Vagina (tissue), 2 donors: ENCODE measurements at places on chromosomes 12 and 14.

DNA sequence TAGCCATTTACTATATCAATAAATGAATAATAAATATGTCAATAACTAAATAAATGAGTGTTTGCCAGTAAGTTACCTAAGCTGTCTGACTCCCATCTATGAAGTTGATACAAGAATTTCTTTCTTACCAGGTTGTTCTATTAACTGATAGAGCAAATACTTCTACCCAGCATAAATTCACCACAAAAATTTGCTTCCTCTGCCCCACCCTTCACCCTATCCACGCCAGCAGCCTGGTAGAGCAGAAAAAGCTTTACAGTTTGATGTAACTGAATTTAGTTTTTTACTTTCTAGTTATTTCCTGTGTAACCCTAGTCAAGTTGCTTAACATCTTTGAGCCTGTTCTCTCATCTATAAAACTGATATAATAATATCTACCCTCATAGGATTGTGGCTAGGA, 94.9 kb upstream of the SLC16A7 start:
- no peak for DNase-seq

DNA sequence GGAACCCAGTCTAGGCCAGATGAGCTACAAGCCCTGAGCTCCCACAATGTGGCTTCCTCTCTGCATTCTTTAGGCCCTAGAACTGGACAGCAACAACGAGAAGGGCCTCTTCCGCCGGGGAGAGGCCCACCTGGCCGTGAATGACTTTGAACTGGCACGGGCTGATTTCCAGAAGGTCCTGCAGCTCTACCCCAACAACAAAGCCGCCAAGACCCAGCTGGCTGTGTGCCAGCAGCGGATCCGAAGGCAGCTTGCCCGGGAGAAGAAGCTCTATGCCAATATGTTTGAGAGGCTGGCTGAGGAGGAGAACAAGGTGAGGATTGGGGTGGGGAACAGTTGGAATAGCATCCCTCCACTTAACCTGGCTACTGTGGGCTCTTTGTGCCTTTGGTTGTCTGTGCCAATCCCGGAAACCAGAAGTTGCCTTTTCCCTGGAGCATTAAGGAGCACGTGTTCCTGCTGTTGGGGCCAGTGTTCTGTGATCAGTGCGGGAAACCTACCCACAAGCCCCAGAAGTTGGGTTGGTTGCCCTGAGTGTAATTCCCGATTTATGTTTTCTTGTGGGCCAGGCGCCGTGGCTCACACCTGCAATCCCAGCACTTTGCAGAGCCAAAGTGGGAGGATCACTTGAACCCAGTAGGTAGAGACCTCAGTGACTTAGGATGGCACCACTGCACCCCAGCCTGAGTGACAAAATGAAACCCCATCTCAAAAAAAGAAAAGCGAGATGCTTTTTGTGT, 6.4 kb downstream of the FKBP4 start:
- no peak for DNase-seq

DNA sequence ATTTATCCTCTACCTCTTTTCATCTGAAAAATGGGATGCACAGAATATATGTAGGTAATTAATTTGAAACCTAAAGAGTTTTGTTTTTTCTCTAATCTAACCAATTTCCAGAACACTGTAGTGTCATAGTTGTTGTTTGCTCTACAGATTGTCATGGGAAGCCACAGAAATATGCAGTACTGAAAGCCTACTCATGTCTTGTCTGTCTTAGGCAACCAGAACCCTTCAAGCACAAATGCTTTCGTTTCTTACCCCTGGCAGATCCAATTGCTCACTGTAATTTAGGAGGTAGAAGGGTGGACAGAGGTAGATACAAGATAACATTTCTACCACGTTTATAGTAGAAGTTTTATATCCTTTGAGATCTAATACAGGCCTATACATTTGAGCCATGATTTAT, 330.2 kb upstream of the NOVA1 start:
- DNase-seq, result no peak

DNA sequence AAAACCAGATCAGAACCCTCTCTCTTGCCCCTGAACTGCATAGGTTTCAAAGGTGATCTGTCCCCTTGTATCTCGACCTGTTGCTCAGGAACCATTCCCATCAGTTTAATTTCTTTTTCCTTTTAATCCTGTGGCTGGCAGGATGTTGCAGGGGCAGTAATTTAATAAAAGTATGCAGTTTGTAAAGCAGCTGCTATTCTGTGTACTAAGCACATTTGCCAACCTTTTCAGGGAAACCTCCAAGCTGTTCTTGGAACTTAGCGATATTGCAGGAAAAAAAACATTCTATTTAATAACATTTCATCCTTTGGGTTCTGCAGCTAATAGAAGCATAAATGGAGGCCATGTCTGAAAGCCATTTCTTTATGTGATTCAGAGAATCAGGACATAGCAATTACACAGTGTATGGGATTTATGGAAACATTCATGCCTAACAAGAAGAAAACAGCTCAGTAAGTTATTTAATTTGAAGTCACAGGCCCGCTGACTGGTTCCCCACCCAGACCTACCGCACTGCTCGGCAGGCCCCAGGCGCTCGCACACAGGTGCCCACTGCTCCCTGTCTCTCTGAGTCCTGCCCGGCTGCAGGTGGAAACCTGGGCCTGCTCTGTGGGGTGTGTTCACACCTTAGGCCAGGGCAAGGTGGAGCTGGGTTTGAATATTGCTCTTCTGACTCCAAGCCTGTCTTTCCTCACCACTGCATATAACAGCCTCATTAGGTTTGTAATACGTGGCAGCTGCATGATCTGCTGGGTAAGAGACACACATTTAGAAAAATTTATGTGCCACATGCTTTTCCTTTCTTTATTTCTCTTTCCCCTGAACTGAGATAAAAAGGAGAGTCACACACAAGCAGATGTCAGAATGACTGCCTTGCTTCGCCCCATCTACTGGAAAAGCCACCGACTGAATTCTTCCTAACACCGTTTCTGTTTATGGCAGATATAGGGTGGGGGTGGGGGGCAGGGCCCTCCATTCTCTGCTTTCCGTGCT, 119.7 kb downstream of the SLC25A47 start:
- DNase-seq, result peak; percentile 52

- DNase-seq, result no peak
These were observed 3.4 kb downstream of the TAMALIN start for GRCh38 chr12:52010152-52010622.

- no peak for DNase-seq
These were observed 354.5 kb downstream of the NUAK1 start for GRCh38 chr12:105783983-105784947.

DNA sequence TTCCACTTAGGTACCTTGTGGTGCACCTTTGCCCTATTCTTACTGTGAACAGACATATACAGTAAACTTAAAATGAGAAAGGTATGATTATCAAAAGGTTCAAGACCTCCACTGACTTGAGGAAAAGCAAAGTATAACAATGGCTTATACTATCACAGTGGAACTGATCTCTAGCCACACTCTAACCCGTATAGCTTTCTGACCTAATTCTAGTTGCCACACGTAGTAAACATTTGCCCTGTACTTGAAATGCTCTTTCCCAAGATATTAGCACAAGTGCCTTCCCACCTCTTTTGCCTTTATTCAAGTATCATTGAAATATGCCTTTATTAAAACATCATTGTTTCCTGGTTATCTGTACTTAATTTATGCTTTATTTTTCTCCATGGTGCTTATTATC, 250.4 kb upstream of the PPFIA2 start:
- no peak for DNase-seq

DNA sequence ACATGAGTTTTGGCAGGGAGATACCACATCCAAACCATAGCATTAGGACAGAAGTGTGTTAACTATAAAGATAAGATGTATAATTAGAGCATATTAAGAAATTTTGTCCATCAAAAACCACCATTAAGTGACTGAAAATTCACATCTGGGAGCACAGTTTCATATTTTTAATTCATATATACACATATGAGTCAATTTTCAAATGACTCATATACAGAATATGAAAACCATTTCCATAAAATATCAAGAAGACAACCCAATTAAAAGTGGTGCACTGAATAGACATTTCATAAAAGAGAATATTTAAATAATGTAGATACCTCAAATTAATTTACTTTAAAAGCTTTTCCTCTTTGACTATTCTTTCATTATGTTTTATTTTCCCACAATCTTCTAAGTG, 25.3 kb downstream of the MUCL1 start:
- DNase-seq, result no peak
